Caudate nucleus (tissue), 63 donors: ENCODE measurements at places on chromosomes 2 and 18.

- no peak for DNase-seq
Observed at GRCh38 chr2:201973305-201973928, 60.2 kb upstream of the FZD7 start.

GRCh38 chr18:79528846-79529245, 133.1 kb downstream of the NFATC1 start:
- DNase-seq = no peak

DNA sequence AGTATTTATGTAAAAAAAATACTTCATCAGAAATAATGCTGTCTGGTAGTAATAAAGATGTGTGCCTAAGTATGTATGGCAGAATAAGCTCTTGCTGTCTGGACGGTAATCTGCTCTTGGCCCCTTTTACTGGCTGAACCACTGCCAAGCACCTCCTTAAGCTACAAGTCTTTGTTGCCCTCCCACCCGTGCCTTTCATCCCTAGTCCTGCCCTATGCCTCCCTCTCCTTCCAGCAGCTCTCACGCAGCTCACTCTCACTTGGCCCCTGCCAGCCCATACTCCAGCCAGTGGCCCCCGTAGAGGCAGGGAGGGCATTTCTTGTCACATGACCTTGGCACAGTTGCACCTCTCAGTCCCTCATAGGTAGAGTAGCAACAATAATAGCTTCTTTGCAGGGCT, 54.5 kb upstream of the NPAS2 start:
- no peak for DNase-seq

- no peak for DNase-seq
Observed at GRCh38 chr2:222433332-222434173, 9.2 kb downstream of the SGPP2 start.

GRCh38 chr18:63322908-63323634, 3.5 kb upstream of the BCL2 start:
- no peak for DNase-seq

GRCh38 chr2:241728627-241729026, 5.8 kb upstream of the D2HGDH start:
- DNase-seq = peak; percentile 18

- no peak for DNase-seq
Observed at GRCh38 chr2:222670191-222671038, 1.0 kb upstream of the MOGAT1 start.

GRCh38 chr2:223467196-223467595, 135.0 kb downstream of the SCG2 start:
- no peak for DNase-seq

DNA sequence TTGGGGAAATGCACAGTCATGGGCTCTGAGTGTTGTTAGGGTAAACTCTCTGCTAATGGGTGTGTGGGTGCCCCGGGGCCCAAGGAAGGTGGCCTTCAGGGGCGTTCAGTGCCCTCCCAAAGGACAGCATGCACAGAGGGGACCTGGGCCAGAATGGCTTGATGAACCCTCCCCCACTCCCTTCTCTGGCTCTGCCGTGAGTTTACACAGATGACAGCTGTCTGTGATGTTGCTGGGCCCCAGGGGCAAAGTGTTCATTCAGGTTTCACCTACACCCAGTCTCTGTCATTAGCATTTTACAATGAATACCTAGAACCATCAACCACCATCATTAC, 3.2 kb downstream of the NPPC start:
- no peak for DNase-seq

GRCh38 chr2:97961534-97961933, 34.2 kb downstream of the TMEM131 start:
- DNase-seq = no peak

DNA sequence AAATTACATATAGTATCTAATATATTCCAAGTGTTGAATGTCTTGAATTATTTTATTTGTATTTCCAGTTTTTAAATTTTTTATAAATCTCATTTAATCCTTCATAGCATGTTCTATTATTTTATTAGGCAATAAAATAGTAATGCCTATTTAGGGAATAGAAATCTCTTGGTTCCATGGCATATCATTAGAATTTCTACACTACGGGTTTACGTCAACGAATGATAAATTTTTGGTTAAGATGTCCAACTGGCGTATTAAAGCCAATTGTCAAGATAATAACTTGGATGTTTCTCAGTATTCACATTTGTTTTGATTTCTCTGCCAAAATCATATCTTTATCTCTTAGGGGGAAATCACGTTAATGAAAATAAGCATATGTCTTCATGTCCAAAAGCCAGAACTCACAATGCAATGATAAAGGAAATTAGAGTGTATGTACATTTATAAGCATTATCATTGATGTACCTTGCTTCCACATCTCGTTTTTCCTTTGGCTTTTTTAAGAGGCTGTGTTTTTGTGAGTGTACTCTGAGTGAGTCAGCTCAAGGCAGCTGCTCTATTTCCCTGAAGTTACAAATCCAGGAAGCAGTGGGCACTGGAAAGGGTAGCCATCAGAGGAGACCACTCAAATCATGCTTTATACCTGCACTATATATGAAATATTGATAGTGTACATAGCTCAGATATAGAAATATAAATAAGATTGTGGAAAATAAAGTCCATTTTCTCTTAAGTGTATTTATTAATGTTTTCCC, 115.8 kb upstream of the PDE1A start:
- no peak for DNase-seq

DNA sequence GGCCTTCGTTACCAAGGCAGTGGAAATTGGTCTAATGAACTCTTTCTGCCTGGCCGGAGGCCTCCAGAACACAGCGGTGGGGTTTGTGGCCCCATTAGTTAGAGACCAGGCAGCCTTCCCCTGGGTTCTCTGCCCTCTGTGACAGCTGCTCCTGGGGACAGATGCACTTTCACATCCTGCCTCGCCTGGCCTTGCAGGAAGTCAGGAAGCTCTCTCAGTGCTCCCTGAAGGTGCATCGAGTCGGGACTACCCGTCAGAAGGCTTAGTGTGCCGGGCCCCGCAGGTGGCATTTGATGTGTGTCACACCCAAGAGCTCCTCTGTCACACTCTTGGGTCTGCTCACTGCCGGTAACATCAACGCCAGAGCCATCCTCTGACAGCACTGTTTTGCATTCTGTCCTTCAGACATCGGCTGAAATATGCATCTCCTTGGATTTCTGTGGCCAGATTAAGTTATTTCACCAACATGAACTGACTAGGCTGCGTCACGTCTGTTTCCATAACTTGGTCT, 158.3 kb downstream of the LDLRAD4 start:
- DNase-seq = no peak

DNA sequence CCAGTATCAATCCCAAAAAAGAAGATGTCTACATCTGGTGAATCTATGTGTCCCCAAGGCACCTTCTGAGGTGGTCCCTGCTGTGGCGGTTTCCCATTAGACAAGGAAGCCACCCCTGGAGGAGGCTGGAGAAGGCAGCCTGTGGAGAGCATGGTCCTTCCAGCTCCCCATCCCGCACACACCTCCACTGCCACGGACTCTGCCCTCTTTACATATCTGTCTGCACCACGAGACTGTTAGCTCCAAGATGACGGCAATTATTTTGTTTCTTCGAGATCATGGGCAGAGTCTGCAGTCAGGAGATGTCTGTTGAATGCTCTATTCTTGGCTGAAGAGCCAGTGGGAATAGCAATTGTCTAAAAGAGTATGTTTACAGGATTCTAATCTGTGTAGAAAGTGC, 132.0 kb downstream of the OSR1 start:
- DNase-seq = no peak

DNA sequence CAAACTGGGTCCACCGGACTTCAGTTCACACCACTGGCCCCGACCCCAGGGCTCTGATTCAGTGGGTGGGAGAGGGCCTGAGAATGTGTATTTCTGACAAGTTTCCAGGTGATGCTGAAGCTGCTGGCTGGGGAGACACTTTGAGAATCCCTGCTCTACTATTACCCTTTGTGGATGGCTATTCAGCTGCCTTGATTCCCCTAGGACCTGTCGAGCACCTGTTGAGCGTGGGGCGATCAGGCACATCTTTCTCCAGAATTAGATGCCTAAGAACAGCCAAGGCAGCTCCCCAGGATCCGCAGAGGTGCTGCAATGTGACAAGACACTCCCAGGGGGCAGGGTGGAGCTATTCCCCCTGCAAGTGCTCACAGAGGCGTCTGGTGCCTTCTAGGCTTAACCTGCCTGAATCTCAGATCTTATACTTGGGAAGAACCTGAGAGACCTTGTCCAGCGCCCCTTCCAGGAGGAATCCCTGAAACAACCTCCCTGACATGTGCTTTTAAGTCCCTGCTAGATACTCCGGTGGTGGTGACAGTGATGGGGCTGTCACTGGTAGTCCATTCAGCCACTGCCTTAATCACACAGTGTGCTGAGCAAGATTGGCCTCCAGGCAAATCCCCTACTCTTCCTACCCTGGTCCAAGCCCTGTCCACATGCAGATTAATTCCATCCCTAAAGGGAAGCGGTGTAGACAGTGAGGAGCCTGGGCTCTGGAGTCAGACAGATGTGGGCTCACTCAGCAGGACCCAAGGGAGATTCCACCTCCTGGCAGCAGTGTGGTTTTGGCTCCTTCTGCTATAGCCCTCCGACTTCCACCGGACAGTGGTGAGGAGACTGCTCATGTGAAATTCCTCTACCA, 43.4 kb upstream of the OTOF start:
- no peak for DNase-seq

GRCh38 chr2:36351736-36352349, 3.7 kb upstream of the CRIM1 start:
- DNase-seq = no peak

DNA sequence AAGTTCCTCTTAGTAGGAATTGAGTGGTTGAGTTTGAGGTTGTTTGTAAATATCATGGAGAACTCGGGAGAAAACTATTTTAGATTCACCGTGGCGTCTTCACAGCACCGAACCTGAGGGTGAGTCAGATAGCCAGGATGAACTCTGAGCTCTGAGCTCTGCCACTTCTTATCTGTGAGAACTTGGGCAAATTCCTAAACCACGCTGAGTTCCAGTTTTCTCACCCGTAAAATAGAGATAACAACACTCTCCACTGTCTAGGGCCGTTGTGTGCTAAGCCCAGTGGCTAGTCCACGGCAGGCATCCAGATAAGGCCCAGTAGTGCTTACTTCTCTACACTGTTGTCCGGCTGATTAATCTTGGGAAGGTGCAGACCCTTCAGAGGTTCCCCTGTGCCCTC, 7.0 kb downstream of the KIF5C start:
- no peak for DNase-seq

DNA sequence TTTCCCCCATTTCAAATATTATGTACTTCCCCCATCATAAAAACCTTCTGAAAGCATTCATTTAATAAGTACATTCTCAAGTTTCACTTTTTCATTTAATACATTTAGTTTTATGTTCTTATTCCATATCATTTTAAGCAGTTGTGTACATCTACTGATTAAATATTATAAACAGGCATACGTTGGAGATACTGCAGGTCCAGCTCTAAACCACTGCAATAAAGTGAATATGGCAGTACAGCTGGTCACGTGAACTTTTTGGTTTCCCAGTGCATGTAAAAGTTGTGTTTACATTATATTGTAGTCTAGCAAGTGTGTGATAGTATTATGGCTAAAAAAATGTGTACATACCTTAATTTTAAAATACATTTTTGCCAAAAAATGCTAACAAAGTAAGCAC, 48.7 kb downstream of the TET3 start:
- no peak for DNase-seq

GRCh38 chr2:238167344-238167715, 8.6 kb downstream of the ERFE start:
- DNase-seq = no peak

GRCh38 chr2:46683541-46683940, 204.2 kb downstream of the TMEM247 start:
- DNase-seq = no peak

- DNase-seq = no peak
Observed at GRCh38 chr2:231347081-231347480, 48.4 kb upstream of the B3GNT7 start.

- no peak for DNase-seq
Observed at GRCh38 chr2:69034845-69035244, 21.9 kb downstream of the ANTXR1 start.

DNA sequence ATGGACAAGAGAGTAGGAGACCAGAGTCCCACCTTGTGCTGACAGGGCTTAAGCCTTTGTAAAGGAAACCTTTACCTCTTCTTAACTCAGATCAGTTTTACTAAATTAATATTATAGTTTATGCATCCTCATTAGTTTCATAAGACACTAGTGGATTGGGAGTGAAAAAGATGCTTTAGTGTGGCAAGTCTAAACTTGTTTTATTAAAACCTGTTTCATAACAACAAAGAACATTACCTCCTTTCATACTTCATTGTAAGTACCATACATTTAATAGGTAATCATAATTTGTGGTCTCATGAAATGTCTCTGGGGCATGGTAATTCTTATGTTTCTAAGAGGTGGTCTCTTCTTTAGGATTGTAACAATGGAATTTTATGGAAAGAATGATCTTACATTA, 63.4 kb downstream of the PIKFYVE start:
- no peak for DNase-seq

DNA sequence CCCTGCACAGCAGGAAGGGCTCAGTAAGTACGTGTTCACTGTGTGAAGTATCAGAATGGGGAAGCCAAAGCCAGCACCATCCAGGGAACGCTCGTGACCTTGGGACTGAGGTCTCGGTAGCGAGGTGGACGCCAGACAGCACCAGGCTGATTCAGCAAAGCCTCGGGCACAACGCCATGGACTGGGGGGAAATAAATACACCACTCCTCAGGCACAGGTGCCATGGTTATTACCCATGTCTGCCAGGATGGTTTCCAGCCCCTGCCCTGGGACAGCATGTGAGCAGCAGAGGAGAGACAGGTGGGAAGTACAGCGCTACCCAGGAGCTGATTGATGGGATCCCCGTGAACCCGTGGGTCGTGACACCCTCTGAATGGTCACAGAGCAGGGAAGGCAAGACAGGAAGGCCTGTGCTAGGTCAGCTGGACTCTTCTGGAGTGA, 53.0 kb downstream of the REEP1 start:
- DNase-seq = no peak

DNA sequence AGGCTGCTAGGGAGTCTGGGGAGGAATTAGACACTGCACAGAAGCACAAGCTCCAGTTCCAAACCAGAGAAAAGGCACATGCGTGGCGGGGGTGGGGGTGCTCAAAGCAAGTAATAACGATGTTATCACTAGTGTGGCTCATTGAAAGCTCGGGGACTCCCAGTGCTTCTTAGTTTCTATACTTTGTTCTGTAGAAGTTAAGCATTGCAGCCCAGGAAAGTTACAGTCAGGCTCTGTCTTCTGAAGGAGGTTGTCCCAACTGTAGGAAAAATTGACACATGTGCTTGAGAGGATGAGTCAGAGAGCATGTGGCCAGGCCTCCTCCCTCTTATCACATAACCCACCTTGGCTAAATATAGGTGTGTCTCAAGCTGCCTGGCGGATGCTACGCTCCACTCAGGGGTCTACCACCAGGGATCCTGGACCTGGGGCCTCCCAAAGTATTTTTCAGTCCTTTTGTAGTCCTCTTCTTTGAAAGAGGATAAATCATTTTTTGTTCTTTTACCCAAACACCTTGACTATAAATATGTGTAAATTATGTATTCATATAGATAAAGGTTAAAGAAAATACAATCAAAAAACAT, 3.8 kb downstream of the GALNT5 start:
- DNase-seq = no peak

DNA sequence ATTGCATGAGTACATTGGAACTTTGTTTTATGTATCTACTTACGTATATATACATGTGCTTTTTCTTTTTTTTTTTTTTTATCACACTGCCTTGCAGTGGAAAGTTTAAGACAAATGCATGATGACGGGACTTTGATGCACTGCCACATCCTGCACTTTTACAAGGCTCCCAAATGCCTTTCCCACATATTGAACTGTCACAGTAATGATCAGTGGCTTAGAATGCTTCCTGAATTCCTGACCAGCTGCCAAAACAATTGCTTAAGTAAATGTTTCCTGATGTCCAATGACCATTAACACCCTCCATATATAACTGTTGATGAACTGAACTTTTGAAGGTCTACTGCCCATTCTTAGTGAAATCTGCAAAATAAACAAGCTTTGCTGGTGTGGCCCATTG, 60.2 kb downstream of the LYPD6B start:
- no peak for DNase-seq
